Germinal center (tissue), 1 donor: ENCODE measurements at places on chromosomes 7 and 10.

- DNase-seq, result no peak
Measured at GRCh38 chr7:150937848-150938561, 40.1 kb downstream of the KCNH2 start.

GRCh38 chr10:71835671-71836595 is 15.1 kb downstream of the PSAP start:
- peak; percentile 94 for DNase-seq

DNA sequence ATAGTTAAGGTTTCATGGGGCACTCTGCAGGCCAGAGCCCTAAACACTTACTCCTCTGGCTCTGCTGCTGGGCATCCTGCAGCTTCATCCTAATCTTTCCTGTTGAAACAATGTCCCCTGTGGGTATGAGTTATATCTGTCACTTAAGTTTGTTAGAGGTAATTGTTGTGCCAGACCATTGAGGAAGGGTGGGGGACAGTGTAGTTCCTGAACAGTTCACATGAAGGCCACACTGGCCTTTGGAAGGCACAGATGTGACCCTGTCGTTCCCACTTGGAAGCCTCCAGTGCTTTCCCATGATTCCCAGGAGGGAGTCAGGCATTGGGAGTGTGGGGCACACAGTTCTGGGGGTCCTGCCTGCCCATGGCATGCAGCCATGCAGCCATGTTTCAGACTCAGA is 65.3 kb downstream of the WDFY4 start:
- no peak for DNase-seq

GRCh38 chr7:79406371-79406770 is 47.1 kb downstream of the MAGI2 start:
- no peak for DNase-seq

DNA sequence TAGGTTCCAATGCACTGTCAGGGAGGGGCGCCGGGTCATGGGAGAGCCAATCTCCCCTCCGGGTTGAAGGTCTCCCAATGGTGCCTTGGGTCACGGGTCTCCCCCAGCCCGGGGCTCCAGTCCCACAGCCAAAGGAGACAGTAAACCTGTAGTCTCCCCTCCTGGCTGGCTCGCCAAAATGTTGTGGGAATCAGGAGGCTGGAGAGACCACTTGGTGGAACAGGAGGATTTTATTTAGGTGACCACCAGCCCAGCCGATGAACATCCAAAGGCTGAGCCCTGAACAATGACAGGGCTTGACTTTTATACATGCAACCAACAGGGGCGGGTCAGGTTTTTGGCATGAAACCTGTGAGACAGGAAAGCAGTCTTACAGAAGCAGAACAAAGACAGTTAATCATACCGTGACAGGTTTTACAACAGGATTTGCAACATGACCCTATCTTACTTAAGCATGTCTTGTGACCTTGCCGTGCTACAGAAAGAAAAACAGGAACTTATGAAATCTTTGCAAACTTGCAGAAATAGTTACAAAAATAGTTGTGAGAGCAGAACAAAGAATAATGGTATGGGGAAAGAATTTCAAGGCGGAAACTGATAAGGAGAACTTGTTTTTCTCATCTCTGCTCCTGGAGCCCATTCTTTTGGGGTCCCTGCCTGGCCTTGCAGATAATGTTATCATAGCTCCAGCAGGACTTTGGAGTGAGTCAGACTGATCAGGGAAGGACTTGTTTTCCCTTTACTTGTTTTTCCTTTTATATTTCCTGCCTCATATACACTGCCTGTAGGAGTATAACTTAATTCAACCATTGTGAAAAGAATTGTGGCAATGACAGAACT is 7.1 kb downstream of the ERV3-1 start:
- DNase-seq, result peak; percentile 36

- no peak for DNase-seq
Measured at GRCh38 chr7:148026713-148027112, 563.9 kb upstream of the C7orf33 start.

GRCh38 chr10:115157357-115157756 is 64.2 kb downstream of the ATRNL1 start:
- no peak for DNase-seq

DNA sequence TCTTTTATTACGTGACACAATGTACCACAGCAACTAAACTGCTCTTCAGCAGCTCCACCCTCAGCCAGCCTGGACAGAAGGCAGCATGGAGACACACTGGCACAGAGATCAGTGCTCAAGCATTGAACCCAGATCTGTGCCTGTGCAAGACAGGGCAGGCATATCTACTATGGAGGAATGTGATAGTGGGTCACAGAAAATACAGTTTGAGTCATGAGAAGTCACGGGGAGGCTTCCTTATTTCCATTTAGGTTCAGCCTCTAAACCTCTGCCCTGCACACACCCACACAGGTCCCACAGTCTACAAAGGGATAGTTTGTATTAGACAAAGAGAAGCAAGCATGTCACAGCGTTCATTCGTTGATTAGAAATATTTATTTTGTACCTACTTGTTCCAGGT is 187.4 kb upstream of the AGR3 start:
- DNase-seq, result no peak

DNA sequence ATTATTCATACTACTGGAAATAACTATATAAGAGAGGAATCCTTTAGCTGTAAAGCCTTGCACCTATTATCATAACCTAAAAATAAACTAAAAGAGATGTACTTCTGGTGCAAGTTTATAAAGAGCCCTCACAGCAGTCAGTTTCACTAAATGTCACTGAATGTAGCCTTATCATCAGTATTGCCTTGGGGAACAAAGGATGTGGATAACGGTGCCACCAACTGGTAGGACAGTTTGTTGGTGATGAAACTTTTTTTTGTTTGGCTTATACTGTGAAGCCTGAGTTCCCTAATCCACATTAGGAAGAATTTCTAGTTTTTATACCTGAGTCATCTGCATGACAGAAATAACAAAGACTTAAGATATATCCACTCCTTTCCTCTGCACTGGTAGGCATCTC is 117.9 kb upstream of the COL1A2 start:
- no peak for DNase-seq

DNA sequence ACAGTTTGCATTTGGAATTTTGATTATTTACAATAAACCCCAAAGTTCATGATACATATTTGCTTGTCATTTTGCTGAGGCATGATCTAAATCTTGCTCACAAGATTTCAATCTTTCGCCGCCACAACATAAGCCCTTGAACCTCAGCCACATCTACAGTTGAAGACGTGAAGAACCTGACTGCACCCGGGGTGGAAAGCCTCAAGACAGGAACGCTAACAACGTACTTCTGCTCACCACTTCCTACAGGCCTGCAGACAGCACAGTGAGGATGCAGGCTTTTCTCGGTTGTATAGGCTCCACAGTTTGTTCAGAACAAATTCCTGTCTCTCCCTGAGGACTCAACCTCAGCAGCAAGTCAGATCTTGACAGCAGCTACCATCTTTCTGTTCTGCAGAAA is 393.8 kb upstream of the PRKCQ start:
- no peak for DNase-seq

- DNase-seq, result peak; percentile 50
Measured at GRCh38 chr10:45249978-45250693, 65.3 kb downstream of the OR13A1 start.

GRCh38 chr10:36224431-36224985 is 582.4 kb upstream of the FZD8 start:
- DNase-seq, result no peak

GRCh38 chr7:27203964-27204594 is 4.2 kb upstream of the HOXA13 start:
- no peak for DNase-seq

- DNase-seq, result no peak
Measured at GRCh38 chr7:46854958-46855473, 726.9 kb downstream of the TNS3 start.
